ENCODE measurements at places on chromosomes 11 and 22. TPM values are rescaled to one million over a fixed set of nuclear protein-coding genes. Genes with fewer than 3 reads are reported as not detected.

C11orf97 gene
- polyA plus RNA-seq = 25.2 TPM

HPX gene
- 3.1 TPM for polyA plus RNA-seq

CAVIN3 gene
- polyA plus RNA-seq = 237 TPM

SLC5A1 gene
- polyA plus RNA-seq = 3.5 TPM

TCP11L1 gene
- polyA plus RNA-seq = 13.6 TPM

KRTAP5-8 gene
- polyA plus RNA-seq = not detected

SHANK2 gene
- 4.3 TPM for polyA plus RNA-seq

CARNS1 gene
- polyA plus RNA-seq = 1.6 TPM

UCP3 gene
- 5.8 TPM for polyA plus RNA-seq

APOA1 gene
- 617 TPM for polyA plus RNA-seq

NFAM1 gene
- polyA plus RNA-seq = 2.8 TPM

BIRC3 gene
- polyA plus RNA-seq = 6.2 TPM

Measured in testis (tissue), 5 donors.